Sigmoid colon (tissue), 7 donors: ENCODE measurements at places on chromosomes 16 and 17.

GRCh38 chr17:82440991-82441627 lies 9.4 kb downstream of the CYBC1 start:
- DNase-seq, result peak; percentile 77

DNA sequence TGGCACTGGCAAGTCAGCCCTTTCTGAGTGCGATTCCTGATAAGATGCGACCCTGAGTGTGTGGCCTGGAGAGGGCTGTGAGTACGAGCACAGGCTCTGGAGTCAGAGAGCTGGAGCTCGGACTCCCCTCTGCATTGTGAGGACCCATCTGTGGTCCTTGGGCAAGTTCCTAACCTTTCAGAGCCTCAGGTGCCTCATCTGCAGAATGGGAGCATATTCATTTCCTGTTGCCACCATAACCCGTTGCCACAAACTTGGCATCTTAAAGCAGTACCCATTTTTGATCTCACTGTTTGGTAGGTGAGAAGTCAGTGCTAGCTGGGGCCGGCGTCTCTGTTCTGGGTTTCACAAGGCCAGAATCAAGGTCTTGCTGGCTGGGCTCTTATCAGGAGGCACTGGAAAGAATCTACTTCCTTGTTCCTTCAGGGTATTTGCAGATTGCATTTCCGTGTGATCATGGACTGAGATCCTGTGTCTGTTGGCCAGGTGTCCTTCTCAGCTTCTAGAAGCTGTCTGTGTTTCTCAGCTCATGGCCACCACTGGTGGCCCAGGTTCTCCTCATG lies 20.2 kb downstream of the KNOP1 start:
- DNase-seq, result no peak

GRCh38 chr16:70611224-70611598 lies 35.1 kb upstream of the IL34 start:
- DNase-seq, result no peak

DNA sequence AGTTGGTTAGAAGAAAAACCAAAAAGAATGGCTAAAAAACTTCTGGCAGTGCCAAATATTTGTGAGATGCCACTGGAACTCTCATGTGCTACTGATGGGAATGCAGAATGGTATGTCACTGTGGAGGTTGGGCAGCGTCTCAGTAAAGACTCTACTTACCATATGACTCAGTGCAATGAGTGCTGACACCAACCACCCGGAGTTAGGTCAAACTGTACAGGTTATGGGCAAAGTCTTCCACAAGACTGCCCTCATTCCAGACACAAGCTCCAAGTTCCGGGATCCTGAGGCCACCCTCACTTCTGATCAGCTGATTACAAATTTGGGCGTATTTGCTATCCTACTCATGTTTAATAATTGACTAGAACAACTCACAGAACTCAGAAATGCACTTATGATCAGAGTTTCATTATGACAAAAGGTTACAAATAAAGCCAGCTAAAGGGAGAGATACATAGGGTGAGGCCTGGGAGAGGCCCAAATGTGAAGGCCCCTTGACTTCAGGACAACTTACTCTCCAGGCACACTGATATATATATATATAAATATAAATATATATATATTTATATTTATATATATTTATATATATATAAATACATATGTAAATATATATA lies 114.9 kb downstream of the TRIM37 start:
- DNase-seq, result no peak

DNA sequence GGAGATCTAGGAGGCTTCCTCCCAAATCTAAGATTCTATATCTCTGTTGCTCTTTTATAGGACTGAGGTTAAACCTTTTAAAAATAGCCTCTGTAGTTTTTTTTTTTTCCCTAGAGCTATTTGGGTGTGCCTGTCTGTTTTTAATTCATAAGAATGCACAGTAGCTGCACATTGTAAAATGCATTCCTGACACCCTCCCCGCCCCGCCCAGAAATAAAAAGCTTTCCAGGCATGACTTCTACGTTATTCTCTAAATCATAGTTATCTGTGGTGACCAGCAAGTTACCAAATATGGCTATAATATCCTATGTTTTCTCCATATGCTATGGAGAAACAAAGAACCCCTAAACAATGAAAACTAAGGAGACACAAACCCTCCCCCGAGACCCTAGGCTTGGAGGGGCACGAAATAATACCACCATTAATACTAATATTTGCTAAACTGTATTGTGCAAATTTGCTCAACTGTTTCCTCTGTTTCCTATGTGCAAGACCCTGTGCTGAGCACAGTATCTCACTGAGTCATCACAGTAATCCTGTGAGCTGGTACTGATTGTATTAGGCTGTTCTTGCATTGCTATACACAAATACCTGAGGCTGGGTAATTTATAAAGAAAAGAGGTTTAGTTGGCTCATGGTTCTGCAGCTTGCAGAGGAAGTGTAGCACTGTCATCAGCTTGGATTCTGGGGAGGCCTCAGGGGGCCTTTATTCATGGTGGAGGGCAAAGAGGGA lies 388.3 kb downstream of the CA10 start:
- DNase-seq, result no peak

DNA sequence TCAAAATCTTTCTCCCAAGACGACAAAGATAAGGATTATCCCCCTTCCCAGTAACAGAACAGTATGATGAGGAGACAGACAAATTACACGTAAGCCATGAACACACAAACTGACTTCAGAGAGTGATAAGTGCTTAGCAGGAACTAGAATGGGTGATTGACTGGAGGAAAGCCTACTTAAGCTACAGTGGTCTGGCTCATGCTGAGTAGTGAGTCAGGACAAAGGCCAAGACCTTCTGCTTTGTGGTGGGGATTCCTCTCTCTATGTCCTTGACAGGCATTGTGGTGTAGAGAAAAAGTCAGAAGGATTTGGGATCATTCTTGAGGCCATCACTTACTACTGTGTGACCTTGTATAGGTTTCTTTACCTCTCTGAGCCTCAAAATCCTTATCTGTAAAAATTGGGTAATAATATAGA lies 381.9 kb upstream of the CCL2 start:
- no peak for DNase-seq

DNA sequence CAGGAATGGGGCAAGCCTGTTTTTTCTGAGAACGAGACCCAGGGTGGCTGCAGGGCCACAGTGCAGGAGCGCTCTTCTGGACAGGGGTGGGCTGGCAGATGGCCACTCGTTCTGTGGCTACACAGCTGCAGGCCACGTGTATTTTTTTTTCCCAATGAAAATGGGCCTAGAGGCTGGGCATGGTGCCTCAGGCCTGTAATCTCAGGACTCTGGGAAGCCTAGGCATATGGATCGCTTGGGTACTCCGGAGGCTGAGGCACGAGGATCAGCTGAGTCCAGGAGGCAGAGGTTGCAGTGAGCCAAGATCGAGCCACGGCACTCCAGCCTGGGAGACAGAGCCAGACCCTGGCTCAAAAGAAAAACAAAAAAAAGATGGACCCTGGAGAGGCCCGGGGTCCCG lies 6.8 kb downstream of the UNKL start:
- no peak for DNase-seq

GRCh38 chr17:16915752-16916556 lies 56.0 kb downstream of the TNFRSF13B start:
- DNase-seq, result no peak

DNA sequence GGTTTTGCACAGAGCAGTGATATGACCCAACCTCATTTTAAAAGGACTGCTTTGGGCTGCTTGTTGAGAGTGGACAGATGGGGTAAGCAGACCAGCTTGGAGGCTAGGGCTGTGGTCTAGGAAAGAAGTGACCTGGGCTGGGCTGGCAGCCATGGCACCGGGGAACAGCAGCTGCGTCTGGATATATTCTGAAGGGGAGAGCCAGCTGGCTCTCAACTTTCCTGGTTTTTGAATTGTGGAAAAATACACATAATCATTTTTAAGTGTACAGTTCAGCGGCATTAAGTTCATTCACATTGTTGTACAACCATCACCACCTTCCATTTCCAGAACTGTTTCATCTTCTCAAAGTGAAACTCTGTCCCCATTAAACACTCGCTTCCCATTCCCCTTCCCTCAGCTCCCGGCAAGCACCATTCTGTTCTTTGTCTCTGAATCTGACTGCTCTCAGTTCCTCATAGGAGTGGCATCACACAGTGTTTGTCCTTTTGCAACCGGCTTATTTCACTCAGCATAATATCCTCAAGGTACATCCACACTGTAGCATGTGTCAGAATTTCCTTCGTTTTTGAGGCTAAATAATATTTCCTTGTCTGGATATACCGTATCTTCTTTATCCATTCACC lies 113.2 kb downstream of the SPECC1 start:
- DNase-seq, result no peak

- DNase-seq, result no peak
Measured at GRCh38 chr16:51685498-51685897, 534.4 kb upstream of the SALL1 start.

DNA sequence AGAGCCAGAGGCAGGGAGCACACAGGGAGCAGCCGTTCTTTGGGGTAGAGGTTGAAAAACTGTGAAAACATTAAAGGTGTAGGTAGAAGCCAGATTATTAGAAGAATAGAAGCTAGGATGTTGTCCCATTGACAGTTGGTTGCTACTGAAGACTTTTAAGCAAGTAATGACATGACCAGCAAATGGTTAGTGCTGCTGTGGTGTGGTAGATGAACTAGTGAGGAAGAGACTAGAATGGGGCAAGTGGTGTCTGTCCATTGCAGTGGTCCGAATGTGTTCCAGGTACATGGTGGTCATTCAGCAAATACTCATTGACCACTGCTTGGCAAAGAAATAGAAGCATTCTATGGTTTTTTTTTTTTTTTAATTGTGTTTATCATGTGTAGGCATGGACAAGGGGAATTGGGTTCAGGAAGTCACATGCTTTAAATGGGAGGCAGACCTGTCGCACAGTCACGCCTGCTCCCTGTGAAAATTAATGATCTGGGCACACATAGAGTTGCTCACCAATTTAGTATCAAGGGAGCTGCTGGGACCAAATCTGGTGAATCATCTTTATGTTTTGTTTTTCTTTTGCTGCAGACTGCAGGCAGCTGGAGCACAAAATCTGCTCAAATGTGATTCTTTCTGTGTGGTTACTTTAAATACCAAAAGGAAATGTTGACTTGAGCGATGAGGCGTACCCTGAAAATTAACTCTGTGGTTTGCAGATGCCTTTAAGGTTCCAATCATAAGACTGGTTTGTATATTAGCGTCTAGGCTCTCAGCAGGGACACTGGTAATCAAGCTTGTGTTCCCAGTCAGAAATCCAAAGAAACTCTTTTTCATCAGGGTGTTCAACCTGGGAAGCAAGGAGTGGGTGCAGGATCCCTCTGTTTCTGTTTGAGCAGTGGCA lies 30.7 kb downstream of the YPEL2 start:
- DNase-seq, result peak; percentile 58

DNA sequence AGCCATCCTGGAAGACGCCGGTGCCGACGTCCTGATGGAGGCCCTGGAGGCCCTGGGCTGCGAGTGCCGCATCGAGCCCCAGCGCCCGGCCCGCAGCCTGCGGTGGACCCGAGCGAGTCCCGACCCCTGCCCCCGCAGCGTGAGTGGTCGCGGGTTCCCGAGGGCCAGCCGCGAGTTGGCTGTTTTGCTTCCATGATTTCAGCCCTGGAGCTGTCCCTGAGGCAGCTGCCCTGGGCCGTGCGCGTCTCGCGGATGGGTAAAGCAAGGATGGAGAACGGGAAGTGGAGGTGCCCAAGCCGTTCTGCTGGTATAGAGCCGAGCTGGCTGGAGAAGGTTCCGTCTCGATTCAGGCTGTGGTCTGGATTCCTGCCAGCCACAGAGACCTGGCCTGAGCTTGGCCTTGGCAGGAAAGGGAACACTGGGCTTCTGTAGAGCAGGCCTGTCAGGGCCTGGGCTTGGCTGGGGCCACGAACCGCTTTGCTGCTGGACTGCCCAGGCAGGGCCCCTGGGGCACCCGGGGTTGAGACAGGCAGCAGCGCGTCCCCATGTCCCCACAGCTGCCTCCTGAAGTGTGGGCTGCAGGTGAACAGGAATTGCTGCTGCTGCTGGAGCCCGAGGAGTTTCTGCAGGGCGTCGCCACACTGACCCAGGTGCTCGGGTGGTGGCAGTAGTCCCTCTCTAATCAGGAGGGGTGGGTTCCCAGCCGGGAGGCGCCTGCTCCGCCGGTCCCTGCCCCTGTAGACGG lies 941 bp upstream of the MRPS34 start:
- no peak for DNase-seq

GRCh38 chr16:88633684-88634140 lies 4.7 kb upstream of the IL17C start:
- DNase-seq, result no peak

DNA sequence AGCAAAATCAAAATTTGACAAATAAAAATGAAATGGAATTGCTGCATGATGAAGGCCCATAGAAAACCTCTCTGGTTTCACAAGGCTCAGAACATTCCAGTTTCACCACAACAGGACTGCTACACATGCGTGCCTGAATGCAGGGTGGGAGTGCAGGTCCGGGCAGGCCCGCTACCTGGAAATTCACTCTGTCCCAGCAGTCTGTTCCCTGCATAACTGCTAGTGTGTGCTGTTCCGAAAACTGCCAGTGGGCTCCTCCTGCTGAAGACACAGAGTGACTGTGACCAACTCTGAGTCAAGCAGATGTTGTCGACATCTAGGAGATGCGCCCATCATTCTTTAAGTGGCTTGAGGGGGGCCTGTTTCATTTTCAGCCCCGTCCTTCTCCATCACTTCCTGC lies 284.8 kb upstream of the MAF start:
- no peak for DNase-seq

DNA sequence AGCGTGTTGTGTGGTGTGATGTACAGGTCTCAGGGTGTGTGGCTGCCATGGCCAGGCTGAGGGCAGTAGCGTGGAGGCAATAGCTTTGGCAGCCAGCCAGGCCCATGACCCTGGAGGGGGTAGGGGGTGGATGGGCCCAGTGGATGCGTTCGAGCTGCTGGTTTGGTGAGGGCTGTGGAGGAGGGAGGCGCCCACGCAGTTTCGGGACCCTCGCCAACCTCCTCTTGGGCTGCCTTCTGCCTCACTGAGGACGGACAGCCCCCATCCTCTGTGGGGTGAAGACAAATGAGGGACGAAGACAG lies 238.6 kb upstream of the GSE1 start:
- DNase-seq, result no peak

DNA sequence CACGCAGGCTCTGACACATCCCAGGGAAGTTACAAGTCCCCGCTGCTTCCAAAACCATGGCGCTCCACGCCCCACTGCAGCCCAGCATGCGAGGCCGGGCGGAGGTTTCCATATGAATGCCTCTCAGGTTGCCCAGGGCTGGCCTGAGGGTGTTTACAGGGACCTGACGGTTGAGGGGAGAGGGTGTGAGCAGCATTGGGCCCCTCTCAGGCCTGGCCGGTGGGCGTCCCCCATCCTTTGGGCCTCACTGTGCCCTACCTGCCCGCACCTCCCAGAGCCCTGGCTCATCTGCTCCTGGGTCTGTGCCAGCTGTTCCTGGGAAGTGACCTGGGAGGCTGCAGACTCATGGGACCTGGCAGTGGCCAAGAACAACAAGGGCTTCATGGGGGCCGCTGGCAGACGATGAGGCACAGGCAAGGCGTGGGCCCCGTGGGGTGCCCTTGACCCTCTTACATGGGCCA lies 173.5 kb downstream of the C16orf95 start:
- DNase-seq, result no peak

GRCh38 chr17:4043862-4044261 lies 79.6 kb upstream of the ATP2A3 start:
- no peak for DNase-seq
